ENCODE measurements at places on chromosomes 1 and 21.
A peak's percentile ranks its signal among the peaks of the same experiment; 100 is the strongest.

DNA sequence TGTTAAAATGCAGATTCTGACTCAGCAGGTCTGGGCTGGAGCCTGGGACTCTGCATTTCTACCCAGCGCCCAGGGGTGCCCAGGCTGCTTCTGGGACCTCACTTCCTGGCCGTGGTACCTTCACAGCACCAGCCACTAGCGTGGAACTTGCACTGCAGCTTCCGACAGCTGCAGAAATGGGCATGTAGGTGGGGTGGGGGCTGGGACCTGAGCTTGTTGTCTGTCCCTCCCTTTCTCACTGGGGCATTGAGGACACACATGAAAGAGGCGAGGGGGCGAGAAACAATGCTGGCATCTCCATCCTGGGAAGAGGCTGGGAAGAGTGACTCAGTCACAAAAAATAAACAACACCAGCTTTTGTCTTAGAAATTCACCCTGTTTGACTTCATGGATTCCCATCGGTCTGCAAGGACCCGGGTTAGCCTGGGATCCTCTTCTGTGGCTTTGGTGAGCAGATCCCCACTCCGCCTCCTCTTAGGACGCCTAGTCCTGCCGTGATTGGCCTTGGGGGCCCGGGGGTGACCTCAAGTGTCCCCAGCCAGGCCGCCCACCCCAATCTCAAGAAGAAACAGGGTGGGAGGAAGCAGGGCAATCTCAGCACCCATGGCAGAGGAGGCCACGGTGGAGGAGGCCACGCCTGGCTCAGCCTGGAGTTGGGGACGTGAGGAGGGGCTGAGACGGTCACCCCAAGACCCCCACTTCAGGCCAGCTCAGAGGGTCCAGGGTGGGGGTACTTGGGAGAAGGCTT lies 29.9 kb upstream of the POFUT2 start:
- no peak for DNase-seq

DNA sequence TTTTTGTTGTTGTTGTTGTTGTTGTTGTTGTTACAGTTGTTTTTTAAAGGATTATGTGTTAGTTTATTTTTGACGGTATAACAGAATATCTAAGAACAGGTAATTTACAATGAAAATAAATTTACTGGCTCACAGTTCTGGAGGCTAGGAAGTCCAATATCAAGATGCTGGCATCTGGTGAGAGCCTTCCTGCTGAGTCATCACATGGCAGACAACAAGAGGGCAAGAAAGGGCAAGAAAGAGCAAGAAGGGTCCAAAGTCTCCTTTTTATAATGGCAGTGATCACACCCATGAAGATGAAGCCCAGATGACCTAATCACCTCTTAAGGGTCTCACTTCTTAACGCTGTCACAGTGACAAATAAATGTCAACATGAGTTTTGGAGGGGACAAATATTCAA lies 142.1 kb downstream of the NEGR1 start:
- DNase-seq, result peak; percentile 12

GRCh38 chr1:212746546-212746945 lies 45.0 kb downstream of the NSL1 start:
- no peak for DNase-seq

- DNase-seq, result no peak
Measured at GRCh38 chr1:232204269-232204668, 425.7 kb downstream of the SIPA1L2 start.

Measured in hematopoietic multipotent progenitor cell treated with erythropoietin and hydrocortisone succinate and interleukin-3 and kit ligand, for 6 days (in vitro differentiated cells).